ENCODE measurements at places on chromosomes 3 and 15.

DNA sequence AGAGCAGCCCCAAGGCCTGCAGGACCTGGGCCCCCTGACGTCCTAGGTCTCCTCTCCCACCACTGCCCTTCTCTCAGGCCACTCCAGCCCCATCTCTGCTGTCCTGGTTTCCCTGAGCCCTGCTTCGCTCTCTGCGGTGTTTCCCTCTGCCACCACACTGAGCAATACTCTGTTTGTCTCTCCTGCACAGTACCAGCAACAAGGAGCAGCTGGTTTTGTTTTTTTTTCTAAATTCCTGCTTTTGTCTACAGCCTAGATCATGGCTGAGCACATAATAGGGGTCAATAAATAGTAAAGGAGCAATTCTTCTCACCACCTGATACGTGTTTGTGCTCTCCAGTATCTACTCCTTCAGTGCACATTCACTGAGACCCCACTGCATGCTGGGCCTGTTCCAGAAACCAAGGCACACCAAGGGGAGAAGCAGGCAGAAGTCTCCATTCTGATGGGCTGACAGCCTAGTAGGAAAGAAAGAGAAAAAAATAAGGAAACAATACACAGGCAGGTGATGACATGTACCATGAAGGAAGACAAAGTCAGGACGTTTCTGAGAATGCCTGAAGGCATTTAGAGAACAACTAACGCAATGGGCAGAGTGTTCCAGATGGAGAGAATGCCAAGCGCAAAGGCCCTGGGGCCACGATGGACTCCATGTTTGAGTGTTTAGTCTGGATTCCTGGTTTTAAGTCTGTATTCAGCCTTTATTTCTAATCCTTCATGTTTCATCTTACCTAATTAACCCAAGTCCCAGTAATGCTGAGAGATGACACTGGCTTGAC lies 6.0 kb upstream of the ACAD9 start:
- no peak for DNase-seq

DNA sequence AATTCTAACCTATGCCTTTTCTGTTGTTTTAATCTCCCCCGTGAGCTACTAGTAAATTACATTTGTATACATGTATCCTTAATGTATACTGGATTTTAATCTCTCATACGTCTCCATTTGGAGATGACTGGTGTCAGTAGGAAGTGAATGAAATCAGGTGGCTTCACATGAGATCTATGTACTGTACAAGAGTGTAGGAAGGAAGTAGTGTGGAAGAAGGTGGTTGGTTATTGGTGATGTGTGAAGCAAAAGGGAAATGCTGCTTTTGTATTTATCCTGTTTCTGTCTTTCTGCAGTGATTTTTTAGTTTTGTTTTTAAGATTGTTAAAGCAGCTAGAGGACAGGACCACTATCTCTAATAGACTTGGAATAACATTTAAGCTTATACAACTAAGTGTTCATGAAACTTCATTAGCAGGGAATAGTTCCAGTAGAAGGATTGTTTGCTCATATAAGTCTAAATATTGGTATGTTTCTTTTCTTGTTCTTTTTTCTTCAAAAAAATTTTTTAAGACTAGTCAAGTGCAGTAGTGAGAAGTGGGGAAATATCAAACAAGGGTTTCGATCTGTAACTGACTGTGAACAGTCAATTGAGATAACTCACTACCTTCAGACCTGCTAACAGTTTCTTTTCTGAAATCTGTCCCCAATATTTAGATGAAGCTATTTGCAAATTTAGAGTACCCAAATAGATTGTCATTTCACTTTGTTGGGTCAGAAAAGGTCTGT lies 15.3 kb downstream of the SNX1 start:
- DNase-seq: no peak

DNA sequence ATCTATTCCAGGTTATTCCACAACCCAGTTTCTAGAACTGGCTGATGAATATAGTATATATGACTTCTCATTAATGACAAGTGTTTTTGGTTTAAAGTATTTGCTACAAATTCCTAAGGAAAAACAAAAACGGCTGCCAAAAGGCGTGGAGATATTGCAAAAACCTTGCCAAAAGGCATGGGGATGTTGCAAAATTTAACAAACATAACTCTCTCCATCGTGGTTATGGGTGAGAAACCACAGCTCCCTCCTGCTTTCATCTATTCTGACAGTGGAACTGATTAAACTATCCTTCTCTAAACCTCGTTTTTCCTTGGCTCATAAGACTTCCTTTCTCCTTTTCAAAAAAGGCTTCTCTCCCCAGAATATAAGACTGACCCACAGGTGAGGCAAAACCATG lies 342.0 kb upstream of the PDZRN3 start:
- no peak for DNase-seq

DNA sequence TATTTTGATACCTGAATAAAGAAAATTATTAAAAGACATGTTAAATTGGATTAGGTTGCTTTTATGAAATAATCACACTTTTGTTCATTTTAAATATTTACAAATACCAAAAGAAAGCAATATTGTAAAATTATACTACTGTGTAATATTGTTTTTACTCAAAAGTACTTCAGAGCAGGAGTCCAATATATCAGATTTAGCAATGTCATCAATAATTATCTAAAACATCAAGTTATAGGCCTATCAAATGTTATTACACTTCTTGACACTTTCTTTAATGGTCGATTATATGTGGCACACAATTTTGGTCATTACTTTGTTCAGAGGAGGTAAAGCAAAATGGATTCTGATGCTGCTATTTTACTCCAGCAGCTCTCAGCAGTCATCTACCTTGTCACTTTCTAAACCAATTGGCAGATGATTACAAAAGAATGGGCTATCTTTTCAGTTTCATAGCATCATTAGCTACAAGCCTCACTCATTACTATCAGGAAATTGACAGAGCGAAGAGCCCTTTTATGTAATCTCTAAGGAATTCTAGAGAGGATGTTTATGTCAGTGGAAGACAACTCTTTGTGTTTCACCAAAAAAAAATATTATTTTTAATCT lies 318.6 kb downstream of the PLOD2 start:
- DNase-seq: peak; percentile 65

DNA sequence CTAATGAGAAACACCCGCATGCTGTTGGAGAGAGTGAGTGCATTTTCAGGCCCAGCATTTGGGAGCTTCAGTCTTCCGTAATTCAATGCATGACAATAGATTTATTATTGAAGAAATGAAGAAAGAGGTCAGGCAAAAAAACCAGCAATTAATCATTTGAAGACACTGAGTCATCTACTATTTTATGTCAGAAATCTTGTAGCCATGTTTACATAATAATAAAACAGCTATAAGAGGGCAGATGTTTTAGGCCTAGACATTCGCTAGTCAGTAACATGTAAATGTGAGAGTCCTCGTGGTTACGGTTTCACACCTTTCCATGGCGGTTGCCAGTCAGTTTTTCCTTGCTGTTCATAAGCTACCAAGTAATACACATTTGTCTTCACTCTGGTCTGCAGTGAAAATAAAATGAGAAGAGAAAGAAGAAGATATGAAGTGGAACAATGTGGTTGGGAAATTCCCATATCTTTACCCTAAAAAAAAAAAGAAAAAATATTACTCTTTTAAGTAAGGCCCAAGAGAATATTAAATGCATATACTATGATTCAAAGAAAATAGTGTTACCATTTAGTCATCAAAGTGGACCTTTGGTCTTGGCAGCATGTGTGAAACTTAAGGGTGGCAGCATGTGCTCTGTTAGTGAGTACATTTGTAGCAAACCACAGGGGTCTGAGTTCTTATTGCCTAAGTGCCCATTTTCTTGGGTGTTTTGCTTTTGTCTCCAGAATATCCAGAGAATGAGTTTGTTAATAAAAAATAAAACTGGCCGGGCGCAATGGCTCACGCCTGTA lies 140.5 kb upstream of the TBL1XR1 start:
- DNase-seq: no peak

- peak; percentile 89 for DNase-seq
Observed at GRCh38 chr3:194032828-194033435, 103.0 kb upstream of the HES1 start.

DNA sequence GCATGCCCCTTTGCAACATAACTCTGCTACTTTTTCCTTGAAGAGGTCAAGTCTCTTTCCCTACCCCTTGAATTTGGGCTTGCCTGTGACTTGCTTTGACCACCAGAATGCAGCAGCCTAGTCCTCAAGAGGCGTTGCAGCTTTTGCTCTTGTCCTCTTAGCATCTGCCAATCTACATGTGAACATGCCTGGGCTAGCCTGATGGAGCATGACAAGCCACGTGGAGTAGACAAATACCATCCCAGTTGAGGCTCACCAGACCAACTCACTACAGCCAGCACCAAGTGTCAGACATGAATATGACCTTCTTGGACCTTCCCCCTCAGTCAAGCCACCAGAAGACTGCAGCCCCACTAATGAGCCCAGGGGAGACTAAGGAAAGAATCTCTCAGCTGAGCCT lies 32.9 kb downstream of the AMOTL2 start:
- no peak for DNase-seq

DNA sequence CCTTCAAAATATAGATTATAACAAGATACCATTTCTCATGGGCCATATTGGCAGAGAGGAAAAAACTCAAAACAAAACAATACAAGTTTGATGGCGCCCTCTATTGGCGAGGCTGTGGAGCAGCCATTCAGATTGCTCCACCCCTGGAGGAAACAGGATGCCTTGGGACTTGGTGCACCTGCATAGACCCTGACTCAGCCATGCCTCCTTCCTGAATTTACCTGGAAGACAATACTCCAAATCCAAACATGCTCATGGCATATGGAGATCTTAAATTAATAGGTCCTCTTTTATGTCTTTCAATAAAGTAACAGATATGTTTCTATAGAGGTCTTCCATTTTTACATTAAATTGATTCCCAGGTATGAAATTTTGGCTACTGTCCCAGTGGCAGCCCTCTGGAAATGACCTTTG lies 90.0 kb downstream of the APBA2 start:
- peak; percentile 69 for DNase-seq

- DNase-seq: peak; percentile 42
Observed at GRCh38 chr3:10941972-10942371, 50.6 kb upstream of the SLC6A1 start.

DNA sequence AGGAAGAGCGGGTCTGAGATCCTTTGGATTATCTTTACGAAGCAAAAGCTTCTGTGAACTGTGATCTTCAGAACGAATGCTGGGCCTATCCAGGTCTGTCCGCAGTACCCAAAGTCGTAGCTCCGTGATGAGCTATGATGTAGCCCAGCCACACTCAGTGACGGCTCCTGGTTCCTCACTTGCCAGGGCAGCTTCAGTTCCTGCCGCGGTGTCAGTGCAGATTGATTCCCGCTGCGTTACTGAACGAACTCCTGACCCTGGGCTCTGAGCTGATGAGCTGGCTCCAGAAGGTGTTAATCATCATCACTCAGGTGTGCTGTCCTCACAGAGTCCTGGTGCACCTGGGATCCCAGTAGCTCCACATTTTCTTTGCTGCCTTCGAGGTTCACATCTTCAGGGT lies 45.0 kb downstream of the TMEM44 start:
- DNase-seq: no peak

GRCh38 chr15:90497376-90497775 lies 32.3 kb upstream of the CRTC3 start:
- no peak for DNase-seq

- DNase-seq: no peak
Observed at GRCh38 chr15:42955518-42955917, 34.9 kb upstream of the TTBK2 start.

Measured in mesendoderm (in vitro differentiated cells).